ENCODE measurements at places on chromosomes 16 and 17. TPM values are rescaled to one million over a fixed set of nuclear protein-coding genes. Genes with fewer than 3 reads are reported as not detected.

GRCh38 chr17:9498490-9498889 is 77.1 kb downstream of the STX8 start:
- no peak for DNase-seq
- no peaks in the 10 kb centered on the region for H3K4me1 ChIP-seq
- H3K36me3 ChIP-seq: peaks cover 15% of the 10 kb centered on the region
- no peaks in the 10 kb centered on the region for H3K27me3 ChIP-seq

PERCC1 gene
- 0.25 TPM for total RNA-seq

PIGW gene
- 32.5 TPM for total RNA-seq

P2RX1 gene
- total RNA-seq: 0.45 TPM

GUCY2D gene
- total RNA-seq: not detected

Data from activated naive CD8-positive, alpha-beta T cell treated with anti-CD3 and anti-CD28 coated beads for 36 hours (primary cell).